ENCODE measurements at places on chromosomes 7 and 10. TPM values are rescaled to one million over a fixed set of nuclear protein-coding genes. Genes with fewer than 3 reads are reported as not detected.
A peak's percentile ranks its signal among the peaks of the same experiment; 100 is the strongest.

DNA sequence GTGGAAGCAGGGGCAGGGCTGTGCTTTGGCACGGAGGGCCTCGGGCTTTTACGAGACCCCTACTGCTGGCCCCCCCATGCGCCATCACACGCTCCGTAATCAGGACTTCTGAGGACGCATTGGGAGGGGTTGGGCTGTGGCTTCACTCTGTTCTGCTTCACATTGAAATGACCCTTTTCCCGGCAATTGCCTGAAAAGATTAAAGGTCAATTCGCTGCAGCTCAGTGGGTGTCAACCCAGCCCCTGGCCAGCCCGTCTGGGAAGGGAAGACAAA, 41.7 kb upstream of the UBE3C start:
- no peak for DNase-seq

CHN2 gene
- total RNA-seq: 9.1 TPM

CFAP46 gene
- 1.5 TPM for total RNA-seq

DNA sequence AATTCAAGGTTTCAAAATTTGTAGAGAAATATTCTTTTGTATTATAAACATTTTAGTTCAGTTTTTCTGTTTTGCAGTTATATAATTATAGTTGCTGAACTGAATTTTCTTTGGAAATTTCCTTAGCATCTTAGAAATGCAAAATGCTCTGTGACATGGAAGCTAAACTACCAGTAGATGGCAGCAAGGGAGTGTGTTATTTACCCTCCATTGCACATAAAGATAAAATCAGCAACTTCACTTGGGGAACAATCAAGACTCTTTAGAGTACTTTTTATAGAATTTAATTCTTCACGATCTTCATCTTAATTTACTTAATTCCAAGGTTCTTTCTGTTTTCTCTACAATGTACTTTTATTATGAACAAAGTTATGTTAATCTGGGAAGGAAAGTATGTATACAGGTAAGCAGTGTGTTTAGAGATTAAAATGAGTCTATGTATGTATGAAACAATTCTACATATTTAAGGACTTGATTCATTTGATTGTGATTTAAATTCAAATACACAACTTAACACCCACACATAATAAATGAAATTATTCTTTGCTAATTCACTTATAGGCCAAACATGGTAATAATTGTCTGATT, 404.2 kb downstream of the THSD7A start:
- DNase-seq: peak; percentile 82

ADCY1 gene
- not detected for total RNA-seq

DNA sequence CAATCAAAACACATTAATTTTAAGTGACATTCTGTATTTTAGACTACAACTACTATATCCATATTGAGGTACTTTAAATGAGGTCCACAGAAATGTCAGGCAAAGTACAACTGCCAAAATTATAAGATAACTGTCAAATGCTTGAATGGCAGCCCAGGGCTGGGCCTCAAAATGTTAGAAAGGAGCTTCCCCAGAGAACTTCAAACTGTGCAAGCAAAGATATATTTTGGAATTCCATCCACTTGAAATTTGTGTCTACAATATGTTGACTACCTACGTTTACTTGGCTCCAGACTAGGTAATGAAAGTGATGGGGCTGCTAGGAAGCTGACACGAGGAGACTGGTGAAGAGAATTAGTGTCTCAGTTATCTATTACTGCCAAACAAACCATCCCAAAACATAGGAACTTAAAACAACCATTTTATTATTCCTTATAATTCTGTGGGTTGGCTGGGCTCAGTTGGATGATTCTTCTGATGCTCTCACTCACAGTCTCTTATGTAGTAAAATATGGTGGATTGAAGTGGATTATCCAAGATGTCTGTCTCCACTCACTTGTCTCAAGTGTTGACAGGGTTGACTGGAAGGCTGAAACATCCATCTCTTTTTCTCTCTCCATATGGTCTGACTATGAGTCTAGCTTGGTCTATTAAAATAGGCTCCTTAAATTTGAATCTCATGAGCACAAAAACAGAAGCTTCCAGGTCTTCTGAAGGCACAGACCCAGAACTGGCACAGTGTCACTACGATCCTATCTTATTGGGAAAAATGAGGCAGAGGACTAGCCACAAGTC, 74.2 kb downstream of the FZD1 start:
- DNase-seq: no peak

DNA sequence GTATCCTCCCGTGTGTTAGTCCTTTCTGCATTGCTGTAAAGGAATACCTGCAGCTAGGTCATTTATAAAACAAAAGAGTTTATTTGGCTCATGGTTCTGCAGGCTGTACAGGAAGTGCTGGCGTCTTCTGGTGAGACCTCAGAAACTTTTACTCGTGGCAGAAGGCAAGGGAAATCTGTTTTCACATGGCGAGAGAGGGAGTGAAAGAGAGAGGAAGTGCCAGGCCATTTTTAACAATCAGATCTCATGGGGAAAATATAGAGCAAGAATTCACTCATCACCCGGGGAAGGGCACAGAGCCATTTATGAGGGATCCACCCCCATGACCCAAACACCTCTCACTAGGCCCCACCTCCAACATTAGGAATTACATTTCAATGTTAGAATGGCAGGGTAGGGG, 952.2 kb downstream of the CNTNAP2 start:
- no peak for DNase-seq

- no peak for DNase-seq
Measured at GRCh38 chr7:20661884-20662283, 46.4 kb downstream of the ABCB5 start.

SH2D4B gene
- not detected for total RNA-seq

OR6V1 gene
- not detected for total RNA-seq

DNA sequence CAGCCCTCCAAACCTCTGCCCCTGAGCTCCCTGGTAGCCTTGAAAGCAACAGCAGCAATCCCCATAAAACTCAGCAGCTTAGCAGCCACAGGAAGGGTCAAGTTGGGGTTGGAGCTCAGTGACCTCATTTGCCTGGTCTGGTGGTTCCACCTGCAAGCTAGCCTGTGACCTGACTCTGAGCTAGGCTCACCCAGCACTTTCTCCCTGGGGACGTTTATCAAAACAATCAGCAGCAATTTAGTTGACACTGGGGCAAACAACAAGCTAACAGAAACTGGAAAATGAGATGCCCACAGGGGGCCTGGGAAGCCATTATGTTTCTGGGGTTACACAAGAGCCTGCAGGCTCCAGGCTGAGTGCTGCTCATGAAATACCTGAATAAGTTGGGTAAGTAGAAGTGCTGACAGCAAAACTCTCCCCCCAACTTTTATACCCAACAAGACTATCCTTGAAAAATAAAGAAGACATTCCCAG, 22.4 kb upstream of the CRYGN start:
- DNase-seq: no peak

- no peak for DNase-seq
Measured at GRCh38 chr7:84237533-84238173, 43.1 kb upstream of the SEMA3A start.

- DNase-seq: peak; percentile 61
Measured at GRCh38 chr7:90596671-90597562, 796 bp downstream of the CDK14 start.

- DNase-seq: no peak
Measured at GRCh38 chr7:20895563-20895962, 108.9 kb upstream of the SP8 start.

DNA sequence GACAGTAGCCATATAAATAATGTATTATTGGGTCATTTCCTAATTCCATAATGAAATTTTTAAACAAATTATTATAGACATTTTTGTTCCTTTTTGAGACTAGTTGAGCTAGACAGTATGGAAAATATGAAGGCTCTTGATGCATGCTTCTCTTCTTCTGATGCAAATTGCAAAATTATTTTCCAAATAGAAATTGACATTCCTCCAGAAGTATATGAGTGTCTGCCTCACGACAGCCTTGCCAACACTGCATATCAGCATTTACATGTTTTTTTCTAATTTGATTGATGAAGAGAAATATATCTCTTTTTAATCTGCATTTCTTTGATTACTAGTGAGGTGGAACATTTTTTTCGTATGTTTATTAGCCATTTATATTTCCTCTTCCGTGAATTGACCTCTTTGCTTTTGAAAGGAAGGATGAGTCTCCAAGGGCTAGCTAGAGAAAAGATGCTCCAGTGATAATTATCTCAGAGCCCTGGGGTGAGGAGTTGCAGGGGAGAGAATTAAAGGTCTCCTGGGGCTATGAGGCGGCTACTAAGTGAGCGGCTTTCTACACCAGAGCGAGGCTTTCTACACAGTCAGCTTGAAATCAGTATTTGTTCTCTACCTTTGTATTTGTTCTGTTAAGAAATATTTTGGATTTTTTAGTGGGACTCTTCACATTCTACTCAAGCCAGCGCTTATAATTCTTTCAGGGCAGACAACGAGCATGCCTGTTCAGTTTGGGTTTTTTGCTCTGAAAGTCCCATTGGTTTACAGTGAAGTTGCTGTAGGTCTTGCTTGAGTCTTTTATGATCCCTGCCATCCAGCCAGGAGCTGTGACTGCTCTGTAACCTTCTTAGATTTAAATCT, 712.2 kb upstream of the GALNT17 start:
- peak; percentile 89 for DNase-seq

GRCh38 chr7:28203508-28204240, 23.1 kb upstream of the JAZF1 start:
- no peak for DNase-seq

DNA sequence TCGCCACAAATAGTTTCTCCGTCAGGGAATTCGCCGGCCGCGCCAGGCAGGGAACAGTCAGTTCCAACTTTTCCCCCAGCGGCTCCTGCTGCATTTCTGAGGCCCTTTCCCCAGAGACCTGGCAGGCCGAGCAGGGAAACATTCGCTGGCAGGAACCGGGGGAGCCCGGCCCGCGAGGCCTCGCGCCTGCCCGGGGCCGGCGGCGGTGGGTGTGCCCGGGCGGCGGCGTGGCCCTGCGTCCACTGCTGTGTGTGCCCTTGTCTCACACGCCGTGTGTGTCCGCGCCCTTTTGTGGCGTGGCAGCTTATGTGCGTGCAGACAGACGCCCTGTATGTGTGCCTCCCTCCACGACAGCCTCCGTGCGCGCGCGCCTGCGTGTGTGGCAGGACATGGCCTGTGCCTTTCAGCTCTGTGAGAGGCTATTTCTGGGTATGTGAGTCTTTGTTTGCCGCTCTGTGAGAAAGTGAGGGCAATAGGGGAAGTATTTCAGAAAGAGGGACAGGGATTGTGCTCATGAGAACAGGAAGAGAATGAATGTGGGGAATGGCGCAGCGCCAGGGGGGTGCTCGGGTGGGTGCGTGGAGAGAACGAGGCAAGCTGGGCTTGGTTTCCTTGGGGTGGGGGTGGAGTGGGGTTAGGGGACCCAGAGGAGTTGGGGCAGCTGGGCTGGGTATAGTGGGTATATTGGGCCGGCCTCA, 689 bp upstream of the SMARCD3 start:
- no peak for DNase-seq

UPK3B gene
- total RNA-seq: not detected

GRCh38 chr10:60387531-60387930, 2.1 kb downstream of the ANK3 start:
- no peak for DNase-seq

GRCh38 chr7:116509982-116510579, 10.5 kb downstream of the CAV2 start:
- no peak for DNase-seq

DNA sequence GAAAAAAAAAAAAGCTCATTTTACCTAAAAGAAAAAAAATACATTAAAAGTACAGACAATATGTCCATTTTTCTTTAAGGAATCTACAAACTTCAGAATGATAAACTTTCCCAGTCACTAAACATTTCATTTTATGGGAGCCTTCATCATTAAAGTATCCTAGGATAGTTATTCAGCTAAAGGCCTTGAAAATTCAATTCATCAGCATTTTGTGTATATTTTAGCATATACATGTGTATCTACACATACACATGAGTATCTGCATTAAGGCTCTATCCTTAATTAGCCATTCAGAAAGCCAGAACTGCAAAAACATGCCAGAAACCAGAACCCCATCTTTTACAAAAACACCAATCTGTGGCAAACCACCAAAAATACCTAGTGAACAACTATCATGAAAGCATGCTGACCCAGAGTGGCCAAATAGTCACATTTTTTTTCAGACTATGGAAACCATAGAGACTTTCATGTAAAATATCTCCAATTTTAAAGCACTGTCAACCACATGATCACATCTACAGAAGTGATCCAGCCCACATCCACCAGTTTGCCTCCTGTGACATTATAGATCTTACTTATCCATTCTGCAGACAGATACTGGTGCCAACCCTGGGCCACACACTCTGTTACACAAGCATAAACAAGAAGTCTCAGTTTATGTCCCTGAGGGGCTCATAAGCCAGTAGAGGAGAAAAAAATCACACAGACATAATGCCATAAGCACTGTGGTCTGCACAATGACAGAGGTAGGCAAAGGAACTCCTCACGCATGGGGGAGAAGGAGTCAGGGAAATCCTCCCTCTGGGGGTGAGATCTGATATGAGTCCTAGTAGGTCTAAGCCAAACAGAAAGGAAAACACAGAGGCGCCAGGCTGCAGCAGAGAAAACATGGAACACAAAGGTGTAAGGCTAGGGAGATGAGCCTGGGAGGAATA, 79.2 kb downstream of the SRPK2 start:
- no peak for DNase-seq

GRCh38 chr7:87566311-87566900, 34.3 kb downstream of the ABCB1 start:
- DNase-seq: no peak

DNA sequence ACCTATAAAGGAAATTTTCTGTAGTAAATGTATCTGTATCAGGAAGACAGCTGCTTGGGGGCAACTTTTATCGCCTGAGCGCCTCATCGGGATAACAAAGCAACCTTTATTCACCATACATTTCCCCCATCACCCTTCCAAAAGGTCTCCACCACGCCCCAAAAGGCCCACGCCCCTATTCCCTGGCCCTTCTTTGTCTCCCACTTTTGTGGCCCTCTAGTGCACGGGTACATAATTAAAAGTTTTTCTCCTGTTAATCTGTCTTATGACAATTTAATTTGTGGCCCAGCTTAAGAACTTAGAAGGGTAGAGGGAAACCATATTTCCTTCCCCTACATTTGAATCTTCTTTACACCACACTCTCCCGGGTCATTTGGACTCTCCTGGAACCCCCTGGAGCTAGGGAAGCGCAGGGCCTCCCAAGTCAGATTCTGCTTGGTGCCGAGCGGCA, 625 bp downstream of the RP9 start:
- DNase-seq: peak; percentile 67
